ENCODE measurements at places on chromosomes 6 and 20.
A peak's percentile ranks its signal among the peaks of the same experiment; 100 is the strongest.

DNA sequence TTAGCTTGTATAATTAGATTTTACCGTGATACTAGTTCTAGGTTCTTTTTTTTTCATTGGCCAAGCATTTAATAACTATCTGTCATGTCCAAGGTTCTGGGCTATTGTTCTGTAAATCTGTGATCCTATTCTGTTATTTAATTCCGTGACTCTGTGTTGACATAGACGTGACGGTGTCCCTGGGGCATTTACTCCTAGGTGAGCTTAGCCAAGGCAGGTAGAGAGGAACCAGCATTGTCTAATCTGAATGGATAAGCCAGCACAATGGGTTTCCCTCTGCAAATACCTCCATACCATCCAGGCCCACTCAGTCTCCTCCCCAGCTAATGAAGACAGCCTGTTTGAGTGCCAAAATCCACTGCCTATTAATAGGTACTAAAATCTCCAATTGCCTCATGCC, 8.9 kb upstream of the CDSN start:
- no peak for DNase-seq

- no peak for DNase-seq
Observed at GRCh38 chr6:22455378-22455777, 114.0 kb upstream of the HDGFL1 start.

DNA sequence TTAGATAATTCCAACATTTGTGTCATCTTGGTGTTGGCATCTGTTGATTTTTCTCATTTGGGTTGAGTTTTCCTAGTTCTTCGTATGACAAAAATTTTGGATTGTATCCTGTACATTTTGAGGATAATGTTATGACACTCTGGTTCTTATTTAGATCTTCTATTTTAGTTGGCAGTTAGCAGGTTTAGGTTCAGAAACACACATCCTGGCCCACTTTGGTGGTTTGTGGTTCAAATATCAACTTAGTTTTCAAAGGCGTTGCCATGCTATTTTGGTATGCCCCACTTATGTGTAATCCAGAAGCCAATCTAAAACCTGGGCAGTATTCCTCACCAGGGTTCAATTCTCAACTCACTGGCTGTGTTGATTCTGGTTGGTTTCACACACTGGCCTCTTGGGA, 68.2 kb downstream of the NOX3 start:
- no peak for DNase-seq

DNA sequence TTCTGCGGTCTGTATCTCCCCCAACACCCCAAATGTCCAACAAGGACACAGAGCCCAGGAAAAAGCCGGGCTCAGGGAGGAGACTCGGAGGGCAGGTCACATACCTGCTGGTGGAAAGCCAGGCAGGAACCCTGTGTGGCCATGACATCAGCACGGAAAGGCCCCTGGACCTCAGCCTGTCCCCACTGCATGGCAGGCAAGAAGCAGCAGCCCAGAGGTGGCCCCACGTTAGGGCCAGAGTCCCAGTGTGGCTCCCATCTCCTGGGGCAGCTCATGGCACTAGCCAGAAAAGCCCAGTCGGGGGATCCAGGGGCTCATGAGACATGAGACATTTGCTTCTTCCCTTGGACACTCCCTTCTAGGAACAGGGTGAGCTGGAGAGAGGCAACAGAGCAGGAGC, 258.7 kb downstream of the DLL1 start:
- no peak for DNase-seq

DNA sequence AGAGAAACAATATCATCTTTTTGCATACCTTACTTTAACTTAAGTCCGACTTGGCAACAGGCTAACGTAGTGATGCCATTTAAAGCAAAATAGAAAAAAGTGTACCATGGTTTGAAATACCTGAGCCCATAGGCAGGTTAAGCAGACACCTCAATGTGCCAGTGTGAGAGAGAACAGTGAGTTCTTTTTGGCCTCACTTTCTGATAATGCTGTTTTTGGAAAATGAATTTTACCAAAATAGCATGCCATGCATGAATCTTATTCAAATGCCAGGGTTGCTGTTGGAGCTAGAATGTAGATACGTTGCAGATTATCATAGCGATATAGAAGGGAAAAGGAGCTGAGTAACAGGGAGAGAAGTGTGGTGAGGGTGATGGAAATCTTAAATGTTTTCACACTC, 170.2 kb downstream of the OTOR start:
- DNase-seq, result no peak

DNA sequence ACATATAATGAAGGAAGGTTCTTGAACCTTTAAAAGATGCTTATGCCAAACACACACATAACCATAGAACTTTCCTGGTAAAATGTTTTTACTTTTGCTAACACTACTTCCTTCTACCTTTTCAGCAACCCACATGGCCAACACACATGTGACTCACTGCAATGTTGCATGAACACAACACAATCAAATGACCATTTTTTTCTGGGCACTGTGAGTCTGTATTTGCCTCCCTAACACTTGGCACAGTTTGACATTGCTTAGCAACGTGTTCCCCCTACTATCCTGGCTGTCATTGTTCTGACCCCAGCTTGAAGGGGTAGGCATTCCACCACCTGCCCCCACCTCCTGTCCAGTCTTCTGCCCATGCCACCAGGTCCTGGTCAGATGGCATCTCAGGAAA, 204.8 kb upstream of the PRND start:
- DNase-seq, result no peak

- DNase-seq, result no peak
Observed at GRCh38 chr6:42338744-42339222, 112.9 kb downstream of the TRERF1 start.

GRCh38 chr6:158773581-158774449, 45.4 kb downstream of the EZR start:
- no peak for DNase-seq

DNA sequence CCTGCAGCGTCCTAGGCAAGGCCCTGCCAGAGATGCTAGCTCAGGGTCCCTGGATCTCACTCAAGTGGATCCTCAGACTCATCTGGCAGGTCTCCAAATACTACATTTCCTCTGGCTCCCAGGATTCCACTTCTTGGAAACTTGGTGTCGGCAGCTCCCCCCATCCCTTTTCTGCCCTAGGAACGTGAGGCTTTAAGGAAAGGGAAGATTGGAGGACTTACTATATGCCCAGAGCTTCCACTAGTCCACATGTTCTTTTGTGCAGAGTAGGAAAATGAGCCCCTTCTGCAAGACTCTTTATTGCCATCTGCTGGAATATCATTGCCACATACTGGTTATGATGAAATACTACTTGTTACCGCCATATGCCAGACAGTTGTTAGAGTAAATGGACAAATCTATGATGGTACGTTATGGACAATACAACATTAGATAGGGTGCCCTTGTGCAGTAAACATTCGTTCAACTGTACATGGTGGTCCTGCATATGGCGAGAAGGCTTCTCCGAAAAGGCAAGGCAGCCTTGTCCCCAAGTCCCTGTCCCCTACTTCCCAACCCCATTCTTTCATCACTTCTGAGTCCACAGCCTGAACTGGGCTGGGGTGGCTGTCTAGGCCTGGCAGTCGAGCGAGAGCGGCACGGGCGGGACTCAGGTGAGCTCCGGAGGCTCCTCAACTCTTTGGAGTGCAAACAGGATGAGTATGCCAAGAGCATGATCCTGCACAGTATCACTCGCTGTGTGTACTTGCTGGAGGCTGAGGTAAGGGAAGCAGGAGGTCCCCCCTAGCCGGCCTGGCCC, 780 bp downstream of the ARMC12 start:
- no peak for DNase-seq

GRCh38 chr6:87364602-87365252, 20.1 kb downstream of the C6orf163 start:
- no peak for DNase-seq

GRCh38 chr6:64074981-64075380, 439.4 kb downstream of the PHF3 start:
- DNase-seq, result no peak

- no peak for DNase-seq
Observed at GRCh38 chr20:45727044-45727443, 4.9 kb downstream of the SPINT4 start.

- no peak for DNase-seq
Observed at GRCh38 chr6:32050562-32050961, 12.3 kb downstream of the CYP21A2 start.

GRCh38 chr6:268394-268935, 23.8 kb upstream of the DUSP22 start:
- no peak for DNase-seq

GRCh38 chr20:57332105-57333089, 2.8 kb downstream of the SPO11 start:
- no peak for DNase-seq

- no peak for DNase-seq
Observed at GRCh38 chr20:14820771-14821170, 483.4 kb upstream of the FLRT3 start.

DNA sequence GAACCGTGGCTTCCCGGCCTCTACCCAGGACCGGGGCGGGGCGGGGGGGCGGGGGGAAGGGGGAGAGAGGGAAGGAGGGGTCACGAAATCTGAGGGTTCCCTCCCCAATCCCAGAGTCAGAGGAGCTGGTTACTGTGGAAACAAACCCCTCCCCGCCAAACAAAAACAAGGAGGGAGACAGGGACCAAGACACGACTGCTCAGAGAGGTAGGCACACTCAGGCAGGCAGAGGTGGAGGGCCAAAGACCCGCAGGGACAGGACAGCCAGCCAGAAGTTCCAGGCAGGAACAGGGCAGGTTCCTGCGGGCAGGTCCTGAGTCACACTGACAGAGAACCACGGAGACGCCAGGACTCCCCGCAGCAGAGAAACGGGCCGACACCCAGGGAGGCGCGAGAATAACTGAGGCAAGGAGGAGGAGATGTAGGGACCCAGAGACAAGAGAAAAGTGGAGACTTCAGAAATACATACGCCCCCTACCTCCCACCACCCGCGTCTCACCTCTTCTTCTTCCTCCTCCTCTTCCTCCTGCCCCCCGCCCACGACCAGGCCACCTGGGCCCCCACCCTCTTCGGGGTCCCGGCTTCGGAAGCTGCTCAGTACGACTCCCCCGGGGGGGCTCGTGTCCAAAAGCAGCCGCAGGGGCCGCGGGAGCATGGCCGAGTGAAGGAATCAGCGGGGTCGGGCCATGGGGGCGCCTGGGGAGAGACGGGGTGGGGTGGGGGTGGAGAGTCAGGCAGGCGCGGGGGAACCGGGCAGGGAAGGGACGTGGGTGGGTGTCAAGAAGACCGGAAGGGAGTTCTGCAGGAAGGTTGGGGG, 578 bp downstream of the RGL2 start:
- peak; percentile 95 for DNase-seq

GRCh38 chr6:105207524-105208269, 27.9 kb upstream of the POPDC3 start:
- no peak for DNase-seq

GRCh38 chr6:100554228-100554627, 89.5 kb upstream of the SIM1 start:
- no peak for DNase-seq

GRCh38 chr6:45187836-45188235, 140.3 kb upstream of the RUNX2 start:
- DNase-seq, result no peak

DNA sequence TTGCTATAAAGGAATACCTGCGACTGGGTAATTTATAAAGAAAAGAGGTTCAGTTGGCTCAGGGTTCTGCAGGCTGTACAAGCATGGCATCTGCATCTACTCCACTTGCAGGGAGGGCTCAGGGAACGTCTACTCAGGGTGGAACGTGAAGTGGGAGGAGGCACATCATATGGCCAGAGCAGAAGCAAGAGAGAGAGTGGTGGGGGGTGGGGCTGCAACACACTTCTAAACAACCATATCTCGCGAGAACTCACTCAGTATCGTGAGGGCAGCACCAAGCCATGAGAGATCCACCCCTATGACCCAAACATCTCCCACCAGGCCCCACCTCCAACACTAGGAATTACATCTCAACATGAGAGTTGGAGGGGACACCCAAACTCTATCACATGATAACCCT, 109.8 kb upstream of the SCAF8 start:
- DNase-seq, result no peak

DNA sequence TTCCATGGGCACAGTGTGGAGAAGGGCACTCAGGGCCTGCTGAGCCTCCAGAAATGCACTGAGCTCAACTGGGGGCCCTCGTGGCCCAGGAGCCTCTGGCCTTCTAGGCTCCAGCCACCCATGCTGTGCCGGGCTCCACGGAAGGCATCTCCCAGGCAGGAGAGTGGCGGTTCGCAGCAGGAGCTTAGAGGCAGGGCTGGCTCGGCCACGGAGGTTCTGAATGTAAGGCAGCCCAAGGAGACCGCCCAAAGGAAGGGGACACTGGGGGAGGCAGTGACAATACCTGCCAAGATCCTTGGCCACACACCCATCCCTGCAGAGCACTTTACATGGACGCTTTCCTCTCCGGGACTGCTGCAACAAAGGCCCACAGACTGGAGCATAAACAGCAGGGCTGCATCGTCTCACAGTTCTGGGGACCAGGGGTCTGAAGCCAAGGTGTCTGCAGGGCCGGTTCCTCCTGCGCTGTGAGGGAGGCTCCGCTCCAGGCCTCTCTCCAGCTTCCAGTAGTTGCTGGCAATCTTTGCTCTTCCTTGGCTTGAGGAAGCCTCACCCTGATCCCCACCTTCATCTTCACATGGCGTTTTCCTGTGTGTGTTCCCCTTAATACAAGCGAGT, 128.2 kb upstream of the CDH4 start:
- DNase-seq, result no peak

DNA sequence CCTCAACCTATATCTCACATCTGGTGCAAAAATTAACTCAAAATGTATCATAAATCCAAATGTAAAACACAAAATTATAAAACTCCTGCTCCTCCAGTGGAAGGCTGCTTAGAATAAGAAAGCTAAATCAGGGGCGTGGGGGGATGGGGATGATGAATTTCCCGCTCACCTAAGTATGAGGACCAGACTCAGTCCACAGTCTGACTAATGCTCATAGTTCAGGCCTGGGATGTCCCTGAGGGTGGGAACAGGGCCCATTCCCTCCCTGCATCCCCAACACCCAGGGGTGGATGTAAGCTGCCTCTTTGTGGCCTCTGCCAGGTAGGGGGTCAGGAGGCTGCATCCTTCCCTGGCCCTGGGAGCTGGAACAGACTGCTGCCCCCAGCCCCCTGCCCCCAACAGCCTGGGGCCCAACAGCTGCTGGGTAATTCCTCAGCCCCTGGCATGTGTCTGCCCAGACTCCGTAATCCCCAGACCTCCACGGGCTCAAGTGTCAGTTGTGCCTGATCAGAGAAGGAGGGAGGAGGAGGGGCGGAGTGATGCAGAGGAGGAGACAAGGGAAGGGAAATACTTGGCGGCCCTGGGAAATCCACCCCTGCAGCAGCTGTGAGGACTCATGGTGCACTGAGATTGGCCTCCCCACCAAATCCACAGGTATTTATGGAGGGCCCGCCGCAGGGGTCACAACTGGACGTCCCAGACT, 224.5 kb downstream of the PREX1 start:
- DNase-seq, result no peak

DNA sequence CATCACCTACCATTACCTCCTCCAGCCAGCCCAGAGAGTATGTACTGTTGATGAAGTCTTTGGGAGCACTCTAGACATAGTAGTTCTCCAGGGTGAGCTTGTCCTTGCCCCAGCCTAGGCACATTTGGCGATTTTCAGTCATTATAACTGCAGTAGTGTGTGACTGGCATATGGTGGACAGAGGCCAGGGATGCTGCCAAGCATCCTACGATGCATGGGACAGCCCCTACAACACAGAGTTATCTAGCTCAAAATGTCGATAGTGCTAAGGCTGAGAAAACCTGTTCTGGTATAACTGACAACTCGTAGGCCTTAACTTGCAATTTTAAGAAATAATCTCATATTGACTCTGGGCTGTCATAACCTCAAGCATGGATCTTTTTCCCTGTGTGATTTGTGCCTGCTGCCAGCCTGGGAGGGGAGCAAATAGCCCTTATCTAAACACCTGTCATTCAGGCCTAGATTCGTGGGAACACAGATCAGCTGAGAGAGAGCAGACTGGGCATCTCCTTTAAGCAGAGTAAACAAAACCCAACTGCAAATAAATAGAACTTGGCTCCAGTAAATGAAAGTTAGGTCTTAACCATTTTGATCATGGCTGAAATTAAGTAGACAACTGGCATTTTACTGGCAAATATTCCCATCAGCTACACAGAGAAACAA, 102.6 kb downstream of the SPTLC3 start:
- DNase-seq, result no peak

All from vagina (tissue), 2 donors.